Cardiac septum (tissue), 1 donor: ENCODE measurements at places on chromosomes 1 and 21. TPM values are rescaled to one million over a fixed set of nuclear protein-coding genes. Genes with fewer than 3 reads are reported as not detected.

Gene FBXO2
- 2.9 TPM for total RNA-seq

Gene TNFSF18
- not detected for total RNA-seq

Gene KLF17
- not detected for total RNA-seq

DNA sequence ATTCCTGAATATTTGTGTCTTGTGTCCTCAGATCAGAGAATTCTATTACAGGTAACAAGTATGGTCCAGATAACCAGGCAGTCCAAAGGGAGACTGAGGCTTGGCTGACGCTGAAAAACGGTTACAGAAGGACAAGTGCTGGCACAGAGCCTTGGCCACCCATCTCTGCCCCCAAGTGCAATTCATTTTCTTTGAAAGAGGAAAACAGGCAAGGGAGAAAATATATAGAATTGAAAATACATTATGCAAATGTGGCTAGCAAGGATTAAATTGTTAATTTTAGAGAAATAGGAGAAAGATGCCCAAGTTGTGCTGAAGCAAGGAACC, 1.2 kb downstream of the SORT1 start:
- DNase-seq = no peak

DNA sequence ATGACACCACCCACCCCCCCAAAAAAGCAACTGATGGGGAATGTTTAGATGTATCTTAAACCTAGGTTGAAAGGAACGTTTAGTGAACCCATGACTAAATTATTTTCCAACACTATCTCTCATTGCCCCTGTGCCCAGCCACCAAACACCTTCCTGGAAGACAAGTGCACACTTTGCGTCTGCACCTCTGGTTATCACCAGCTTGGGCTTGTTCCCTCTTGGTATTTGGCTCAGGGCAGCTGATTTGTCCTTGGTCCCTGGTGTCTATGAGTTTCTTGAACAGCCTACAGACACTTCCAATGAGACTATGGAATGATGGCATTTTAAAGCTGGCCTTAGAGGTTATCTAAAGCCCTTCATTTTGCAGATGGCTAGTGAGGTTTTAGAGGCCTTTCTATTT, 15.5 kb upstream of the RIMKLA start:
- no peak for DNase-seq

DNA sequence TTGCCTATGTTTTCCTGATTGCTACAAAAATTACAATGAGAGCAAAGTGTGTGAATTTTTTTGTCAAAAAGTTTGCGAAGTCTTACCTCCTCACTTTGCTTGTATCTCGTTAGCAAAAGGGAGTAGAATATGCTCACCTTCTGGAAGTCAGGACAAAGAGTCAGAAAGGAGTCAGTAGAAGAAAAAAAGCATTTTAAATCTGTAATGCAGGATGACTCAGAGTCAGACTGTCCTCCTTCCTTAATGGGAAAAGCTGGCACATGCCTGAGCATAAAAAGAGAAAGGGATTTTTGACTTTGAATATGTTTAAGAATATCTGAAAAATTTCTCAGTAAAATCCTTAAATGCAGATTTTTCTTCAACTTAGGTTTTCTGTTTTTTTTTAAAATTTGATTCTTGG, 14.2 kb upstream of the VN1R5 start:
- DNase-seq = no peak

DNA sequence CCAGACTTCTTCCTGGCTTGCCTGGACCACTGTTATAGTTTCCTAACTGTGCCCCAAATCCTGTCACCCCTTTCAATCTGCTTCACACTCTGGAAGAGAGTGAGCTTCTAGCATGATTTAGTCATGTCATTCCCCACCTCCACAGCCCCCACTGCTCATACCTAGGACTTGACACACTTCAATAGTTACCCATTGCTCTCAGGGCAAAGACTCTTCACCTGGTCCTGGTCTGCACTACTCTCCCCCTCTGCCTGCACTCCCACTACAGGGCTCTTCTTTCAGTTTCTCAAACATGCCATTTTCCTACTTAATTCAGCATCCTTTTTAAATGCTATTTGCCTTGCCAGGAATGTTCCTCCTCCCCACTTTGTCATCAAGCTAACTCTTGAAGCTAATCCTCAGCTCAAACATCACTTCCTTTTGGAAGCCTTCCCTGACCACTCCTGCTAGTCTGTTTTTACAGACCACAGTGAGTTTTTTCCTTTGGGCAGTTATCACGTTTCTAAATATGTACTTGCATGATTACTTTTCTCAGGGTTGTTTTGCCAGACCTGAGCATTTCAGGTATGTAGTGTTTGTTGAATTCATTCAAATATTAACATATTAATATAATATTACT, 24.7 kb downstream of the CYP2J2 start:
- no peak for DNase-seq

- no peak for DNase-seq
These were observed 4.0 kb upstream of the EXTL1 start for GRCh38 chr1:26017606-26018005.
